Upper lobe of left lung (tissue), 6 donors: ENCODE measurements at places on chromosomes 4 and X. TPM values are rescaled to one million over a fixed set of nuclear protein-coding genes. Genes with fewer than 3 reads are reported as not detected.

- no peak for DNase-seq
Measured at GRCh38 chr4:152559641-152560040, 23.7 kb upstream of the FBXW7 start.

ALB gene
- total RNA-seq: 1.0 TPM

GRCh38 chrX:135522878-135523693 lies 2.6 kb downstream of the INTS6L start:
- DNase-seq: no peak

TLR1 gene
- 18.5 TPM for total RNA-seq

GRCh38 chr4:5747738-5748375 lies 36.9 kb downstream of the EVC start:
- DNase-seq: no peak

- DNase-seq: no peak
Measured at GRCh38 chr4:83560523-83560922, 24.6 kb downstream of the GPAT3 start.

DDIT4L gene
- not detected for total RNA-seq

DNA sequence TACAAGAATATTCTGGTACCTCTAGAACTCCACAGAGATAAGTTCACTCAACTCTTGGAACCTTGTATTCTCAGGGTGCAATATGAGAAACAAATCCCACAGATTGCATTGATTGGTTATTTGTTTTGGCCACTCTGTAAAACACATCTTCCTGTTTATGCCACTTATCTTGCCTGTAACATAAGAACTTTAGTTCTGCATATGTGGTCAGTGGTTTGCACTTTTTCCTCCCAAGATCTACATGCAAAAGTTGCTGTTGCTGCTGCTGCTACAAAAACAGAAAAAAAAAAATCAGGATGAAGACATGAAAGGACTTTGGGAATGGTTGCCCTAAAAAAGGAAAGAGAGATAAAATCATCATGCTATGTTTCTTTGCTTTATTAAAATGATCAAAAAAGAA lies 9.6 kb downstream of the ODAPH start:
- no peak for DNase-seq

ADAMTS3 gene
- total RNA-seq: 3.2 TPM
